ENCODE measurements at places on chromosomes 5 and 9.

GRCh38 chr5:22577711-22578110 lies 275.4 kb downstream of the CDH12 start:
- no peak for DNase-seq

DNA sequence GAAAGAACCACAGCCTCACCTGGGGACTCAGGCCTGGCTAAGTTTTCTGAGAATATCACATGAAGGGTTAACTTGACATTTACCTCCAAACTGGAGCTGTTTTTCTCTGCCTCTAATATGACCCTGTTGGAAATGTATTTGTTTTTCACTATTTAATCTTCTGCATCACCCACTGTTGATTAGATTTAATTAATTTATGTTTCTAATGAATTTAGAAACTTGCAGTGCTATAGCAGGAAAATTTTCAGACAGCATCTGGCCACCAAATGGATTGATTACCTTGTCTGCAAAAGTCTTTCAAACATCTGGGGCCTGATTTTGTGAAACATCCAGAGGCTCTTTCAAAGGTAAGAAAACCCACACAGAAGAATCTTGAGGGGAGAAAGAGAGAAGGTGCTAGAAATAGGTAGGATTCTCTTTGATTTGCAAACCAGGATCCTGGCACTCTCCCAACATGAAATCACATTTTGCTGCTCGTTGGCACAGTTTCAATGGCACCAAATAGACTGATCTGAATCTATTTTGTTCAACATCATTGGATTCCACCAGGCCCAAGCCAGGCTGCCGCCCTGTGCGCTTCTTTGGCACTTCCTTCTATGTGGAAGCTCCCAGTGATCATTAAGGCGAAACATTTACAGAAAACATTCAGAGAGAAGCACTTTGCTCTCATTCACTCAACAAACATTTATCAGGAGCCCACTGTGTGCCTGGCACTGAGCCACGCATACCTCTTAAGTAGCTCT lies 157.3 kb downstream of the PPP2R2B start:
- no peak for DNase-seq

DNA sequence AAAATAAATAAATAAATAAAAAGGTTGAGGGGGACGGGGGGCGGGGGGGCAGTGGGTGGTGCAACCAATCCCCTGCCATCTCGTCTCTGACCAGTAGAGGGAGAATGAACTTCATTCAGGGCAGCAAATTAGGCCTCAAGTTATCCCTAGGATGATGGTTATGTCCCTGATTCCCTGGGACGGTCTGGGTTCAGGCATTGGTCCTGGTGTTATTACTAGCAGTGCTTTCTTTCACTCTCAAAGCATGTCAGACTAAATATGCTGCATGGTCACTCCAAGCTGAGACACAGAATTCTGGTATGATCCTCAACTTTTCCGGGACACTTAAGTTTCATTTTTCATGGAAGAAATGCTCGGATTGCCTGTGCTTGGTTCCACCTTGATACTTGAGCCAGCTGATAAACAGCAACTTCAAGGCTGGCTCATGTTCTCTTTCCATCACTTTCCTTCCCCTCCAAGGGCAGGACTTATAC lies 59.4 kb downstream of the DAP start:
- peak; percentile 56 for DNase-seq

- no peak for DNase-seq
Observed at GRCh38 chr5:98069876-98070512, 703.5 kb upstream of the RGMB start.

- DNase-seq, result no peak
Observed at GRCh38 chr5:68708842-68709170, 385.0 kb upstream of the SLC30A5 start.

DNA sequence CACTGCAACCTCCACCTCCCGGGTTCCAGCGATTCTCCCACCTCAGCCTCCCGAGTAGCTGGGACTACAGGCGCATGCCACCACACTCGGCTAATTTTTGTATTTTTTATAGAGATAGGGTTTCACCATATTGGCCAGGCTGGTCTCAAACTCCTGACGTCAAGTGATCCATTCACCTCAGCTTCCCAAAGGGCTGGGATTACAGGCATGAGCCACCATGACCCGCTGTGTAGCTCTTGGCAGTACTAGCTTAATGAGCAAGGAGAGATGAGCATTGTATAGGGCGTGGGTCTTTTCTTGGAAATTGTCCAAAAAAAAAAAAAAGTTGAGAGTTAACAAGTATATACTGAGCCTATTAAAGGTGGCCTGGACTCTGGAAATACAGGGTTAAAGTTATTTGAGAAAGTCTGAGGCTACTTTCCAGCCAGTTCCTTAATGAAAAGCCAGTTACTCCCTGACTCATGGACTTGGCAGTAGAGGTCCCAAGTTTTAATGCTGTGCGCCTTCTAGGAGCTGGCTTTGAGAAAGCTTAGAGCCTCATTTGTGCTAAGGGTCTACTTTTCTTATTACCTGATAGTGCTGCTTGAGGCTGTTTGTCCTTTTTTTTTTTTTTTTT lies 4.2 kb upstream of the FGF18 start:
- no peak for DNase-seq

DNA sequence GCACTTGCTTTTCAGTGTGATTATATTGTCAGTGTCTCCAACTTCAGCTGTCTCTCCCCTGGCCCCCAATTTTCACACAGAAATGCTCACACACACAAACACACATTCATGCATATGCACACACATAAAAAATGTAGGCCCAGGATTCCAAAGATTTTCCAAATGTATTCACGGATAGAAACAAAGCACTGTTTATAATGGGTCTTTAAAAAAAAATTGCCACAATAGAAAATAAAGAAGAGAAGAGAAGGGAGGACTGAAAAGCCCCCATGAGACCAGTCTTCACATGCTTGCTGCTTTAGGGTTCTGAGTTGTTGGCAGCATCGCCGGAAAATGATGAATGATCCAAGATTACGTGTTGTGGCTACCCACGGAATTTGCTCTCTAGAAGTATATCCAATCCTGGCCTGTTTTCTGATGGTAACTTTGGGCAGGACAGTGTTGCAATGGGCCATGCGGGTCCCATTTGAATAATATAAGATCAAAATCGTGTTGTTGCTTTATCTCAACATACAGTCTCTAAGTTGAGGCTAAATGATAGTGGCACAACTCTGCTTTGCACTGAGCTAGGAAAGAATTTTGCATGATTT lies 36.2 kb upstream of the ACO1 start:
- no peak for DNase-seq

DNA sequence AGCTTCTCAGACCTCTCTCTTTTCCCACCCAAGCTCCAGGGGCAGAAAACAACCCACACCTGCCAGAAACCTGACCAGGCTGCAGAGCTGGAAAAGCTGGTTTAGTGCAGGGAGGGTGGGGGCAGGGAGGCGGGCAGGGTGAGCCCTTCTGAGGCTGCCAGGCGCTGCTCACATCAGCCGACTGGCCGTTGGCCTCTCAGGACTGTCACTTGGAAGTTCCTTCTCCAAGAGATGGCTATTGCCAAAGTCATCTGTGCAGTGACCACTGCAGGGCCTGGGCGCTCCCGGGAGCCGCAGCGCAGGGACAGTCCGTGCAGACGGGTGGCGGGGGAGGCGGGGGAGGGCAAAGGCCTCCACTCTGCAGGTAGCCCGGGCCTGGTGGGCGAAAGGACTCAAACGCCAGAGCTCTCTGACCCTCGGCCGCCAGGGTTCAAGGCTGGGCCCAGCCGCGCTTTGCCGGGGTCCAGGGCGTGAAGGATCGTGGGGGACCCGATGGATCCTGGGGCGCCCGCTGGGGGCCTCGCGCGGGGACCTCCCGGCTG lies 205.0 kb upstream of the IER5L start:
- no peak for DNase-seq

DNA sequence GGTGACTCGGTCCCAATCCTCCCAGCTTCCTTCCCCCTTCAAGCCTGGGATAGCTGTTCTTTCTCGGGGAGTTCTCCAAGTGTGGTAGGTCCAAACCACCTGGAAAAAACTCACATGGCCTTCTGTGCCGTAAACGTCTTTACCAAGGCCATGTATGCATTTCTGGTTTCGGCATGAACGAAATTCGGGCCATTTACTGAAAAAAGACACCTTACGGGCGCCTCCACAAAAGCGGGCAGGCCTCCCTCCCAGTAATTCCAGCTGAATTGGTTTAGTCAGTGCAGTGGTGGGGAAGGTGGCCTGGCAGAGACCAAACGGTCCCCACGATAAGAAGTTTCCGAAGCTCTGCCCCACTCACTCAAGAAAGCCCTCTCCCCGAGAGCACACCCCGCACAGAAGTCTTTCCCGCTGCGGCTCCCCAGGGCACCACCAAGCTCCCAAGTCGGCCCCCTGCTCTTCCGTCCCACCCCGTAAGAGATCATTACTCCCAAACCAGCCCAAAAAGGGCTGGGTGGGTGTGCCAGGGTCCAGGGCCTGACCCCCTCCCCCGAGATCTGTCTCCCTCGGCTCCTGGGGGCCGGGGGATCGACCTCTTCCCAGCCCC lies 86.3 kb upstream of the MELK start:
- DNase-seq, result no peak

DNA sequence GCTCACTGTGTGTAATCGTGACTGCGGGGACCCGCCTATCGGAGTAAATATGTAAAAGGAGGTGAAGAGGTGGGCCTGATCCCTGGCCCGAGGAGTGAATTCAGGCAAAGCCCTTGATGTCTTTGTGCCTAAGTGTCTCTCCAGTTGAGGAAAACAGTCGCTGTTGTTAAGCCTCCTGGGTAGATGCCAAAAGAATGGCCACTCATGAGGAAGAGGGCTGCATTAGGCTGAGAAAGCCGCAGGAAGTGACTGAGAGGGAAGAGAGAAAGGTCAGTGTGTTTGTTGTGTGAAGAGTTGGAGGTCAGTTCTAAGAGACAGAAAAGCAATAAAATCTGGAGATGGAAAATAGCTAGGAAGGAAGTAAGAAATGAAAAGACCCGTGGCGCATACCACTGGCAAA lies 35.8 kb upstream of the PIP5K1B start:
- DNase-seq, result no peak

GRCh38 chr5:57642066-57642465 lies 159.5 kb upstream of the ACTBL2 start:
- no peak for DNase-seq

DNA sequence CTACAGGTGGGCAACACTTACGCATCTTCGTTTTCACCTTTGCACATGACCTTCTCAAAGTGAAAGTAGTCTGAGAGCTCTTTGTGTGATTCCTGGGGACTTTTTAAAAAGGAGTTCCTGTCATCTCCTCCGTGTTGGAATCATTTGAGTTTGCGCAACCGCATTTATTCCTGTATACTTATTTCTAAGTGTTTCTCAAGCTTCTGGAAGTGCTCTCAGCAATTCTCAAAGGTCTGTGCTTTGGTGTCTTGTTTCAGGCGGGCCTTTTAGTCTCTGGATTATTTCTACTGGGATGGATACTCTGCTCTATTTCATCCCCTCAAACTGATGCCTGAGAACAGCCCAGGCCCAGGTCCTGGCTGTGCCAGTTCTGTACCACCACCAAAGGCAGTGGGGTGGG lies 226.5 kb upstream of the TUT7 start:
- DNase-seq, result no peak

DNA sequence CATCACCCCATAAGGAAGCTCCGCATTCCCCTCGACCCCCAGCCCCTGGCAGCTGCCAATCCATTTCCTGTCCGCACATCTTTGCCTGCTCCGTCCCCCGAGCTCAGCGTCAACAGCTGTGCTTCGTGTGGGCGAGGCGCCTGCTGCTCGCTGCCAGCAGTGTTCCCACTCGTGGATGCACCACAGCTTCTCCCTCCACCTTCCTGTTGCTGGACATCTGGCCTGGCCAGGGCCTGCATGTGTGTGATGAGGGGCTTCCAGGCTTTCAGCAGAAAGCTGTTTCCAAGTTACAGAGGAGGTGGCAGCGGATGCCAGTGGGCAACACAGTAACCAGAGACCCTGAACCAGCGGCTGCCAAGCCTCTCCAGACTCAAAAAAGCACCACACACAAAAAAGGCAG lies 86.0 kb downstream of the PRRT1B start:
- DNase-seq, result no peak

DNA sequence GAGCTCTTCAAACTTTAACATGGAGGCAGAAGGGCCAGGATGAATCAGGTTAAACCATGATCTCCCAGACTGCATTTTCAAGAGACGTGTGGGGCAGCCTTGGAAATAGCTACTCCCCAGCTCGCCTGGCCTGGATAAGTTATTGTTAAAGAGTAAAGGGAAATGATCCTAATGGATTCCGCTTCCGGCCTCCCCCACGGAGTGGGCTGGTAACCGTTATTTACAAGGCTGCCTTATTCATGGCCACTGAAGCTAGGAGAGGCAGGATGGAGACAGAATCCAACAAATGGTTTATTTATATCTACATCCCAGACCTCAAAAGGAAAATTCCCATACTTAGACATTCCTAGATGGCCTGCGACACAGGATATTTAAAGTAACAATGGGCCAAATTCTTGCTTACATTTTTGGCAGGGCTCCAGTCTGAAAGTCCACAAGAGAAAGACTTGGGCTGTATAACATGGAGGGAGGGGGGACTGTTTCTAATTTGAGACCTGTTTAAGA lies 27.9 kb downstream of the SPRY4 start:
- no peak for DNase-seq

- DNase-seq, result no peak
Observed at GRCh38 chr5:178287091-178287790, 54.6 kb upstream of the PHYKPL start.

DNA sequence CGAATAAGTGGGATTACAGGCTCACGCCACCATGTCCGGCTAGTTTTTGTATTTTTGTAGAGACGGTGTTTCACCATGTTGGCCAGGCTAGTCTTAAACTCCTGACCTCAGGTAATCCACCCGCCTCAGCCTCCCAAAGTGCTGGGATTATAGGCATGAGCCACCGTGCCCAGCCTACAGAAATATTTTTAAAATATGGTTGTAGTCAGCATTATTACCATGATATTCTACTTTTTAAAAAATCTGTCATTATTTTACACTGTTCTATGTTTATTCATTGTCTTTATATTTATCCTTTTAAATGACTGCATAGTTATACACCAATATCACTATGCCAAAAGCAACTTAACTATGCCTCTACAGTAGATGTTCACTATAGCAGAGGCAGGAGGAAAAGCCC lies 41.6 kb upstream of the SLC30A5 start:
- no peak for DNase-seq

GRCh38 chr5:179170606-179171005 lies 110.4 kb downstream of the ZNF354C start:
- DNase-seq, result no peak

DNA sequence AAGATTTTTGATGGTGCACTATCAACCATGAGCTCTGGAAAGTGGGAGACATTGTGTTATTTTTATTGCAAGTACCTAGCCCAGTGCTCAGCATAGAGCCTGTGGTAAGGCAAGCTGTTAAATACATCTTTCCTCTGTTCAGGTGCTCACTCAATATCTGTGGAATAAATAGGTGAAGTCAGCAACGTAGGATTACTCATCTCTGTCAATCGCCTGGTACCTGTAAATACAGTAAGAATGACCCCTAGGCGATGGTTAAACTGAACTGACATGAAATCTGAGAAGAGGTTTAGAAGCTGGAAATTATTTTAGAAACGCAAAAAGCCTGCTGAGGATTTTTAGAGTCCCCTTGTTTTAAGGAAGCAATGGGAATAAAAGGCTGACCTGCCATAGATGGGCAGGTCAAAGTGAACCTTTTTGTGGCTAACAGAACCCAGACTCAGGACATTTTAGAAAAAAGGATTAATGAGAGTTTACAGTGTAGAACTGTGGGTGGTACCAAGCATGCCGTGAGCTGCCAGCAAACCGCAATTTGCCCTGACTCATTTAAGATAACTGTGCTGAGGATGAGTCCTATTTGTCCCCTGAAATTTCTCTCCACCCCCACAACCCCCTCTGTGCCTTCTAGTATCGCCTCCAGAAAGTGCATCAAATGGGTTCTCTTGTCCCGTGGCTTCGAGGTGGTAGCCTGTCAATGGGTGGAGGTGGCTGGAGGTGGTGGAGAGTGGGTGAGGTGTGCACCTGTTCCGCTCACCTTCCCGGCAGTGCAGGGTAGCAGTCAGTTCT lies 375.1 kb downstream of the MED10 start:
- DNase-seq, result no peak

All from B cell (primary cell).